ENCODE measurements at places on chromosomes 7 and 10. TPM values are rescaled to one million over a fixed set of nuclear protein-coding genes. Genes with fewer than 3 reads are reported as not detected.

DNA sequence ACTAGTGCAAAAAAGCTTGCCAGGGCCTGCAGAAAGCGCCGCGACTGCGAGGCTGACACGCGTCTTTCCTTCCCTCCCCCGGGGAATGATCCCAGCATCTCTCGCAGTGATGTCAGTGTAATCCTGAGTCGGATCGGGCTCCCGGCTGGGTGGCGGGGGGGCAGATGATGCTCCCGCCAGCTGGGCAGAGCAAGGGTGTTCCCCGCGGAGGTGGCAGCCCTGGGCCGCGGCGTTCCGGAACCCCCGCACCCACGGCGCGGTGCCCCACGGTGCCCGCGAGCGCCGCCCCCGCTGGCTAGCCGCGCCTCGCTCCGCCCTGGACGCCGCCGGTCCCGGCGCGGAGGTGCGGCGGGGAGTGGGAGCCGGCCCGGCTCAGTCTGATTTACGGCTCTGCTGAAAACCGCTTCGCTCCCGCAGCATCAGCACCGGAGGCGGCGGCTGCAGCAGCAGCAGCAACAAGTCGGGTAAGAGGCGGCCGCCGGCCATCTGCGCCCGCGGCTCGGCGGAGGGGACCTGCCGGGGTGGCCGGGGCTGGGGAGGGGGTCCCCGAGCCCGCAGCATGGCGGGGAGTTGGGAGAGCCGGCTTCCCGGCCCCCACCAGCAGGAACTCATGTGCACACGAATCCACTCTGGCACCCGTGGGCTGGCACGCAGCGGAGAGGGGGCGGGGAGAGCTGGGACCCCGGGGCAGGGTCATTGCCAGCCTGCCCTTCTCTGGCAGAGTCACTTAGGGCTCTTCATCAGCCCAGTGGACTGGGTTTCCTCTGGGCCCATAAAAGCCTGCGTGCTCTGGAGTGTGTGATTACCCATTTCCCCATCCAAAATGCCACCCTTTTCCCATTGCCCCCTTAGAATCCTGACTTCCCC, at the start of gene ZNF365:
Gene ZNF365 (plus strand): TSS at position 375 of the 867 bp plus-strand sequence. CDS start 1,825 bp downstream, outside the sequence.
- DNase-seq = peak; percentile 18

- DNase-seq = no peak
These were observed 631 bp downstream of the RTKN2 start for GRCh38 chr10:62268027-62268398.

DNA sequence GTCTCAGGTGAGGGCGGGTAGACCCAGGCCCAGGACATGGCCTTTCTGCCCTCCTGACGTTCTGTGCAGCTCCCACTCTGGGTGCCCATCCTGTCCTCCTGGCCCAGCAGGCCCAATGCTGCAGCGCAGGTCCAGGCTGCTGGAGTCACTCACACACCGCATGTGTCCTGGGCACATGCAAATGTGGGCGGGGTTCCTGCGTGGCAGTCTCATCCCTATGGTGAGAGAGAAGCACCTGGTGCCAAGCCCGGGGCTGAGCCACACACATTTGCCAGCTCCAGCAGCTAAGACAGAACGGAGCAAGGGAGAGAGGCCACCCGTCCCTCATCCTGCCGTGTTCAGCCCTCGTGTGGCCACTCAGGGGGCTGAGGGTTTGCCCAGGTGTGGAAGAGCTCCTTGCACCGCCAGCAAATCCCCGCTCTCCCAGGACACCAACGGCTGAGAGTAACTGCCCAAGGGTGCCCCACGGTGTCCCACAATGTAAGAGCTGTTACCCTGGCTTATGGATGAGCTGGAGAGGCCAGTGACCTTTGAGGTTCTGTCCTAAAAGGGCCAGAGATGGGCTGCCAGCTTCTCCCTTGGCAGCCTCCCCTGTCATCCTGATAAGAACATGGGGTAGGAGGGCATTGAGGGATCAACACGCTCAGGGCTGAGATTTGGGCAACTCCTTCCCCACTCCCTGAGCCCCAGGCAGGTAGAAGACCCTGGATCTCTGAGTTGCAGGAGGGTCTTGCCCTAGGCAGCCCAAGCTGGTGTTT, 4.4 kb downstream of the FUOM start:
- DNase-seq = no peak

TMEM139 gene
- polyA plus RNA-seq = not detected

GRCh38 chr7:71182438-71182935, 50.5 kb downstream of the GALNT17 start:
- DNase-seq = no peak

GRCh38 chr7:155147172-155147571, 77.0 kb downstream of the HTR5A start:
- DNase-seq = no peak

DNA sequence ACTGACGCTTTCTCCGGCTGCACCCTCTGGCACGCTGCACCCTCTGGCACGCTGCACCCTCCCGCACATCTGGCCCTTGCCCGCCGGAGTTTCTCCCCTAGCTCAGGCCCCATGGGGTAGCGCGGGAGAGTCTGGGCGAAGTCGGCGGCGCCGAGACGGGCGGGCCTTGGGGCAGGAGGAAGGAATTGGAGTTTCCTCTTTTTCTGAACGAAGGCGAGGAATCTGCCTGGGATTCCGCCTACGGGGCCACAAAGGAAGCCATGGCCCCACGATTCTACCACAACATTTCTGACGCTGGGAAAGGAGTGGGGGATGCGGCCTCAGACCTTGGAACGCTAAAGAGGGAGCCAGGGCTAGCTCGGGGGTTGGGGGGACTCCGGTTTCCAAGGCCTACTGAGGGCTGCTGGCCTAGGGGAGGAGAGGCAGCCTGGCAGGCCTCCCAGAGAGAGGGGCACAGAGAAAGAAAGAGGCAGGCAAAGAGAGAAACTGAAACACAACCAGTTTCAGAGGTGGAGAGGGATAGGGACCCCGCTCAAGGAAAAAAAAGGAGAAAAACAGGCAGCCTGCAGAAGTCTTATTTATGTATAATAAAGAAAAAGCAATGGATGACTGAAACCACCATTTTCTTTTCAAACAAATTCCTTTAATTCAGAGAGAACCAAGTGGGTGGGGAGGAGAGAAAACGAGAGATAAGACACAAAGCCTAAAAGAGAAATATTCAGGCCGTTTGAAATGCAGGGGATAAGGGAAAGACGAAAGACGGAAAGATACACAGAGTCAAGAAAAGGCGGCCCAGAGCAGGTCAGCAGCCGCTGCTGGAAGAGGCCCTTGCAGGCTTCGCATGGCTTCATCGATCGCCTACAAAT, 4.3 kb downstream of the TLX1 start:
- no peak for DNase-seq
